ENCODE measurements at places on chromosomes 3 and 15. TPM values are rescaled to one million over a fixed set of nuclear protein-coding genes. Genes with fewer than 3 reads are reported as not detected.

Gene NR1I2
- total RNA-seq: under 0.01 TPM

Gene SEMA6D
- 0.49 TPM for total RNA-seq

Gene TLE3
- 41.4 TPM for total RNA-seq

Gene VPS39
- total RNA-seq: 42.1 TPM

All from mesangial cell (primary cell).